ENCODE measurements at places on chromosomes 16 and 17.

- DNase-seq = no peak
Observed at GRCh38 chr16:85004587-85005205, 6.6 kb downstream of the ZDHHC7 start.

DNA sequence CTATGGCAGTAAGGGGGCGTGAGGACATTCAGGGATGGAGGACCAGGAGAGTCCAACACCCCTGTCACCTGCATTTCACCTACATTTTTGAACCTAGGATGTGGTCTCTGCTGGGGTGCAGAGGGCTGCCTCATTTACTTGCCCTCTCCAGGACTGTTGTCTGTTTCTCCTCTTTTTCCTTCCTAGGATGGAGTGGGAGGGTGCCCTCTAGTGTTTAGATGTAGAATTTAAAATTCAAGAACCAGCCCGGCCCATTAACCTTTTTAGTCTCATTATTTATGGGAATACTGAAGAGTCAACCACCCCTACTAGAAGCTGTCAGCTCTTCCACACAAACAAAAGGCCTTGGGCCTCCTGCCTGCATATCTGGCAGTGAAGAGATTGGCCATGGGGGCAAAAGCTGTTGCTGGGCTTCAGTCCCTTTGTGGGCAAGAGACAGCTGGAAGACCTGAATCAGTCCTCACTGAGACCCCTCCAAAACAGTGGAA is 2.5 kb upstream of the STARD3 start:
- DNase-seq = no peak

DNA sequence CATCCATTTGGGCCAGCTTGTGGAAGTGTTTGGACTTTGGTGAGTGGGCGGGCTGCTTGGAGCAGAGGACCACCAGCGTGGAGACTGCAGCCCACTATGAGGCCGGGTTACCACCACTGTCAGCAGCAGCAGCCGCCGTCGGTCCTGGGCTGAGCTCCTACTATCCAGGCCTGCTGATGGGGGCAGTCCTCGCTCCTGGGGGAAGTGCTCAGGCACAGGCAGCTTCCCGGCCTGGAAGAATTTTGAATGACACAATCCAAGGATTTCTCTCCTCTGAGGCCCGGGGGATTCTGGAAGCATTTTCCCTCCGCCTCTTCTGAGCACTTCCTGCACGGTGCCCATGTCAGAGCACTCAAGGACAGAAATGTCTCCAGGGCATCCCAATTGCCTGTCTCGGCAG is 5.3 kb upstream of the NOD2 start:
- no peak for DNase-seq

DNA sequence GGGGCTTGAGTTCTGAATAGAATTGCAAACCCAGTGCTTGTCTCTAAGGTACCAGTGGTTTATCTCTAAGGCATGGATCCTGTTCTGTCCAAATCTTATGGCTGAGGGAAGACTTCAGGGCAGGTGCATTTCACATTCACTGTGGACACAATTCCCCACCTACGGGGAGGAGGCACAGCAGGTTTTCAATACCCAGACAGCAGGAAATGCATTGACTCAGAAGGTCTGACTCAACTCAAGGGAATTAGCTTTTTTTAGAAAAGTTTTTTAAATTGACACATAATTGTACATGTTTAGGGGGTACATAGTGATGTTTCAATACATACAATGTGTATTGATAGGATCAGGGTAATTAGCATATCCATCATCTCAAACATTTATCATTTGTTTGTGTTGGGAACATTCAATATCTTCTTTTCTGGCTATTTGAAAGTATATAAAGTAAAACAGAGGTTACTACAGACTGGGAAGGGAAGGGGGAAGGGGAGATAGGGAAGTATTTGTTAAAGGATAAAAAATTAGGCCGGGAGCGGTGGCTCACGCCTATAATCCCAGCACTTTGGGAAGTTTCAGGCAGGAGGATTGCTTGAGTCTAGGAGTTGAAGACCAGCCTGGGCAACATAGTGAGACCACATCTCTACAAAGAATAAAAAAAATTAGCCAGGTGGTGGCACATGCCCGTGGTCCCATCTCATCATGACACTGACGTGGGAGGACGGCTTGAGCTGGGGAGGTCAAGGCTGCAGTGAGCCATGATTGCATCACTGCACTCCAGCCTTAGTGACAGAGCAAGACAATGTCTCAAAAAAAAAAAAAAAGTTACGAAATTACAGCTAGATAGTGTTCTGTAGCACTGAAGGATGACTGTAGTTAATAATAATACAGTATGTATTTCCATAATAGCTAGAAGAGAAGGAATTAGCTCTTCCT is 54.9 kb downstream of the RGS9 start:
- DNase-seq = no peak

GRCh38 chr16:29316761-29317183 is 89.7 kb downstream of the NPIPB11 start:
- DNase-seq = no peak

- no peak for DNase-seq
Observed at GRCh38 chr17:57415751-57416207, 159.5 kb downstream of the MSI2 start.

GRCh38 chr17:59347975-59348391 is 16.5 kb downstream of the YPEL2 start:
- DNase-seq = no peak

- no peak for DNase-seq
Observed at GRCh38 chr16:31698901-31699300, 171.2 kb downstream of the AHSP start.

GRCh38 chr17:17361867-17362539 is 58.8 kb downstream of the NT5M start:
- no peak for DNase-seq

DNA sequence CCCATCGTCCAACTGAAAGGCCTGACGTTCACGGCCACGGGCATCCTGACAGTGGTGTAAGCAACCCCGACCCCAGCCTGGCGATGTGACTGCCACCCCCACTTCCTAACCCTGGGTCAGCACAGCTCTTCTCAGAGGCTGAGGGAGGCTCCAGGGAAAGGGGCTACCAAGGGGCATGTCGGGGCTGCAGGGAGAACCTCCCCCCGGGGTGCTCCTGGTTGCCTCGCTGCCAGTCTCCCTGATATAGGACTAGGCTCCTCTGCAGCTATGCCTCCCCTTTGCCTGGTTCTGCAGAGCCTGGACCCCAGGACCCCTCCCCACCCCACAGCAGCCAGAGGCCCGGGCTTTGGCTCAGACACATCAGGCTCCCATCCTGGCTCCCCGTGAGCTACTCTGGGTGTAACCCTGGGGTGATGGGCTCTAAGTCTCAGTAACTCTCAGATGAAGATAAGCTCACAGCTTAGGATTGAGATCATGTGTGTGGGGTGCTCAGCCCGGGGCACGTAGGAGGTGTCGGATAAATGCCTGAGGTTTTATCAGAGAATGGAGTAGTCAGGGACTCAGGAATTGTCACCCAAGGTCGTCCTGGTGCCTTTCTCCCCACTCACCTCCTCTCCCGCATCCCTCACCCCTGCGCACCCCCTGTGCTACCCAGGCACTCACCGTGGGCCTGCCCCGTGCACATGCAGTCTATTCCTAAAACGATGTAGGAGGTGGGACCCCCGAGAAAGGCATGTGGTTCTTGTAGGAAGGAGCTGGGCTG is 10.6 kb downstream of the ITGAD start:
- no peak for DNase-seq

DNA sequence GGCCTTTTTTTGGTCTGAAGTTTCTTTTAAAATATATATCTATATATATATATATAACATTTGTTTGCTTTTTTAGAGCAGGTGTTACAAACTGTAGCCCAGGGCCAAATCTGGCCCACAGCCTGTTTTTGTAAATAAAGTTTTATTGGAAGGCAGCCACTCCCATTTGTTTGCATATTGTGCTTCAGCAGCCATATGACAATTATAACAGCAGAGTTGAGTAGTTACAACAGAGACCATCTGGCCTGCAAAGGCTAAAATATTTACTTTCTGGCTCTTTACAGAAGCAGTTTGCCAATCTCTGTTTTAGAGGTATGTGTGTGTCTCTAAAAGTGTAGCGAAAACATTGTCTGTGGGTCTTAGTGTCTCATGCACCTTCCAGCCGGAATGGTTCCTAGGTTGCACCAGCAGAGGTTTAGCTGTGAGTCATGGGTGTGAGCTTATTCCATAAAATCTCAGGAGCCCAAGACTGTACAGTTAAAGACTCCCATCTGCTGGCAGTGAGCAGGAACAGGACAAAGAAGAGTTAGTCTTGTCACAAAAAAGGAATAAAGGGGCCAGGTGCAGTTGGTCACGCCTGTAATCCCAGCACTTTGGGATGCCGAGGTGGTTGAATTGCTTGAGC is 23.8 kb downstream of the LCMT1 start:
- no peak for DNase-seq

GRCh38 chr16:15775663-15776304 is 81.0 kb downstream of the MYH11 start:
- DNase-seq = no peak

- no peak for DNase-seq
Observed at GRCh38 chr17:954431-955164, 25.0 kb downstream of the NXN start.

GRCh38 chr16:2223942-2224486 is 623 bp downstream of the E4F1 start:
- DNase-seq = no peak

- DNase-seq = no peak
Observed at GRCh38 chr16:50863644-50864144, 121.8 kb downstream of the CYLD start.

DNA sequence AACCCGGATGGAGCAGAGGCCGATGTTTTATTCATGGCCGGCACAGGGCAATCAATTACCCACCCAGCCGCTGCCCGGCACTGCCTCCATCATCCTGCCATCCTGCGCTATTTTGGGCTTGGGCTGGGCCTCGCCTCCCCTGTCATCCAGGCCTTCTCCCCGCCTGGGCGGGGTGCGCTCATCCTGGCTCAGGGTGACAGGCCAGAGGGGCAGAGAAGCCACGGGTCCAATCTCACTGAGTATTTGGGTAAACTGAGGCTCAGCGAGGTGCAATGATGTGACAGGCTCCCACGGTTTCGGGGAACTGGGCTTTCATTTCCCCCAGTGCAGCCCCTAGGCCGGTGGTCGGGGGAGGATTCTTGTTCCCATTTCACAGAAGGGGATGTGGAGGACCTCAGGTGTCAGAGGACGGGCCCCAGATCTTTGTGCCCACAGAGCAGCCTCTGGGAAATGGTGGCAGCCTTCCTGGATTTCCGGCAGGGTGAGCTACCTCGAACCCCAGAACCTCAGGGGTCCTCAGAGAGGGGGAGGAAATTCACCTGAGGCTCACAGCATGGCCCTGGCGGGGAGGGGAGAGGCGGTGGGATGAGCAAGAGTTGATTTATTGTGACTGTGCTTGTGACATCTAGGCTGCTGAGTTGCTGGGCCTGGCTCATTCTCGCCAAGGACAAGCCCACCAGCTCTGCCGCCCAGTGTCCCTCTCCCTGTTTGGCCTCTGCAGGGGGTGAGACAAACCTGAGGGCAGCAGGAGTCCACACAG is 23.8 kb upstream of the KCNJ12 start:
- DNase-seq = no peak

DNA sequence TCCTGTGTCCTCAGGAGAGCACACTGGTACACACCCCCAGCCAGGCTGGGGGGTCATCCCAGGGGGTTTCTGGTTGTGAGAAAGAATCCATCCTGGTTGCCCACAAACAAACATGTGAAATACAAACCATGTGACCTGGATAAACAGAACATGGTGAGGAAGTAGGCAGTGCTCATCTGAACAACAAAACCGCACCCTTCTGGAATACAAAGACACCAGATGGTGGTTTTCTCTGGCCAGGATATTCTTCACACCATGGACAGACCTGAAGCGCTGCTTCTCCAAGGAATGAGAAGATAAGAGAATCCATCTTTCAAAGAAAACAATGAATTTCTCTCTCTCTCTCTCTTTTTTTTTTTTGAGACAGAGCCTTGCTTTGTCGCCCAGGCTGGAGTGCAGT is 302.3 kb downstream of the SLC39A11 start:
- no peak for DNase-seq

DNA sequence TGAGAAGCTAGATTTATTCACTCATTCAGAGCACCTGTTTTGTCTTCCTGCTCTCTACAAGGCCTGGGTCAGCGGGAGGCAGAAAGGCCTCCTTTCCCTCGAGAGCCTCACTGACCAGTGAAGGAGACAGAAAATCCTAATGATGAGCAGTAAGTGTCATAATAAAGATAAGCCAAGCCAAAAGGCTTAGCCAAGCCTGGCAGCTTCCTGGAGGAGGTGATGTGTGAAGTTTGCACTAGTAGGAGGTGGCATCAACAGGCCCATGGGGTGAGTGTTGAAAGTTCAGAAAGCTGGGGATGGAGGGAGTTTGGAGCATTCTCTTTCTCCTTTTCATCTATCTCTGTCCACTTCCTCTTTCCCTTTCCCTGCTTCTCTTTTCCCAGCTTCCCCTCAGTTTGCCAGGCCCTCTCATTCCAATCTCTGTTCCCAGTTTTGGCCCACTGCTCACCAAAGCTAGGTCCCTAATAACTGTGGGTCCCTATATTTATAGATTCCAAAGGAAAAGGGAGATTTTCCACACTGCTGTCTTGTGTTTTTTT is 16.5 kb upstream of the SPNS3 start:
- no peak for DNase-seq

GRCh38 chr17:76989519-76989918 is 121.3 kb downstream of the MGAT5B start:
- DNase-seq = no peak

DNA sequence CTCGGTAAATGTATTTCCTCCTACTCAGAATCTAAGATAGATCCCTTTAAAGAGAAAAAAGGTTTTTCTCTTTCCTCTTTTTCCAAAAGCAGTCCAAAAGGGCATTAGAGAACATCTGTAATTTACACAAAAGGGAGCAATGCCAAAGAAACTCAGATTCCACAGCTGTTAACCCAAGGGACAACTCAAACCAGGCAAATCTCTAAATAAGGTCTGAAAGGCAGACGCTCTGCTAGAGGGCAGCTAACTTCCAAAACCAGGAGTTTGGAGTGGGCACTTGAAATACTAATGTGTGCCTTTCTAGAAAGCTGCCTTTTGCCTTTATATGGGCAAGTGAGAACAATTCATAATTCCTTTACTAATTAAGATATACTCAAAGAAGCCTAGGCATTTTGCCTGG is 435.7 kb downstream of the ZFHX3 start:
- no peak for DNase-seq

GRCh38 chr16:3057181-3058138 is 8.0 kb upstream of the IL32 start:
- DNase-seq = no peak

DNA sequence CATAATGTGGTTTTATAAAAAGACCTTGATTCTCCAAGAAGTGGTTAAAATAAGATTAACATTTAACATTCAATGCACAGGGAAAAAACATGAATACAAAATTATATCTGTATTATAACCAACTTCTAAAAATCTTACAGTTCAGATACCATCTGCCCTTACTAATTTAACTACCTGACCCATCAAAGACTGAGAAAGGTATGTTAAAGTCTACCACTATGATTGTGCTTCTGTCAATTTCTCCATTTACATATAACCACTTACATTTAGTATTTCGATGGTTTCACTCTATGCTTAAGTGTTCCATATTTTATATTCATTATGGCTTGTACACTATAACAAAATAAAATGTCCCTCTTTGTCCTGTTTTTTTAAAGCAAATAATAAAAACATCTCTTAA is 14.6 kb downstream of the AP1G1 start:
- no peak for DNase-seq

DNA sequence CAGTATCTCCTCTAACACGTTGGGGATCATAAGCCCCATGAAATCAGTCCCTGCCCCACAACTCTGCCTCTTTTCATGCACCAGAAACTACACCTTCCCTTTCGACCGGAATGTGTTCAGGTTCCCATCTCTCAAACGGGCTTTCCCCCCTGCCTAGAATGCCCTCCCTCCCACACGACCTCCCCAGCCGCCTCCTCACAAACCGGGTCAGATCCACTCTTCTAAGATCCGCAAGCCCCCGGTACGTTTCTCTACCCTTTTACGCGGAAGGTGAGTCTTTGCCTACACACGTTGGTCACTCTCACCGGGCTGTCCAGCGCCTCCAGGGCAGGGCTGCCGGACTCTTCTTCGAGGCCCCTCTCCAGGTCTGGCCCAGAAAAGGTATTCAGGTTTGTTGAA is 708 bp downstream of the DHX33 start:
- no peak for DNase-seq

Measured in stimulated activated CD4-positive, alpha-beta T cell treated with anti-CD3 and anti-CD28 coated beads, Interleukin-15, amount 100 ng/mL, for 1 hour (primary cell).